Activated T-cell treated with anti-CD3 and anti-CD28 coated beads for 1 hour (primary cell): ENCODE measurements at places on chromosomes 3 and 15.

- no peak for DNase-seq
Measured at GRCh38 chr15:71559098-71559497, 251.3 kb upstream of the NR2E3 start.

GRCh38 chr15:70879401-70879800 is 12.8 kb downstream of the THAP10 start:
- no peak for DNase-seq

GRCh38 chr3:84042399-84043106 is 916.2 kb upstream of the CADM2 start:
- no peak for DNase-seq

DNA sequence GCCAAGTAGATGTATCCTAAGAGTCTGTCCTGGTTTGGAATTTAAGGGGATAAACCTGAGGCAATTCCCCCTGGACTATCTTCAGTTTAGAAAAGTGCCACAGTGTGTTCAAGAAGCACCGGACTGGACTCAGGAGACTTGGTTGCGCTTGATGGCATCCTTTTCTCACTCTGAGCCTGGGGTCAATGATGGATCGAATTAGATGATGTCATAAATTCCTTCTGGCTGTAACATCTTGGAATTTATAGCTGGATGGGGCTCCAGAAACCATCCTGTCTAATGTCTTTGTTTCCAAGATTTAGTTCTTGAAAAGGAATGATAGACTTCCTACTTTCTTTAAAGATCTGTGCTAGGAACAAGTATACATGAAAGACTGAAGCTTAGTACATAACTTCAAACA is 280.6 kb downstream of the LPP start:
- no peak for DNase-seq

DNA sequence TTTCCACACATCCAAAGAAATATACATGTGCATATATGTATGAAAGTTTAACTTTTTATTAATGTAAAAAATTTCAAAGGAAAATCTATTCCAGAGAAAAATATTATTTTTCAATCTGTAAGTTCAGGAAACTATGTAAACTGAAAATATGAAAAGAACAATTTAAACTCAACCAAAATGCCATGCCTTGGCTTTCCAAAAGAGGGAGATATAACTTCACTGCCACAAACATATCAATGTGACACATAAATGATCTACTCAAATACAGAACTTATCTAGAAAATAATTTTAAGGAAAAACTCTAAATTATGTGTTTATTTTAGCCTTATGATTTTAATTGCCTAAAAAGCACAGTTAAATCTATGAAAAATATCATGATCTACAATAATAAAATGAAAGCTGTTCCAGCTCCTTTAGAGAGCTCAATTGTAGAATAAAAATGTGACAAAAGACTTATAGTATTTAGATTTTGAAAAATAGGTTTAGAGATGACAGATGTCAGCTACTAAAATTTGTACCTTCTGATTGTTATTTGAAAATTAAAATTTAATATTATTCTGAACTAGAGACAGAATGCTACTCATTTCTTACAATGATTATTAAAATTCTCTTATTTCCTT is 94.8 kb downstream of the GBE1 start:
- no peak for DNase-seq

DNA sequence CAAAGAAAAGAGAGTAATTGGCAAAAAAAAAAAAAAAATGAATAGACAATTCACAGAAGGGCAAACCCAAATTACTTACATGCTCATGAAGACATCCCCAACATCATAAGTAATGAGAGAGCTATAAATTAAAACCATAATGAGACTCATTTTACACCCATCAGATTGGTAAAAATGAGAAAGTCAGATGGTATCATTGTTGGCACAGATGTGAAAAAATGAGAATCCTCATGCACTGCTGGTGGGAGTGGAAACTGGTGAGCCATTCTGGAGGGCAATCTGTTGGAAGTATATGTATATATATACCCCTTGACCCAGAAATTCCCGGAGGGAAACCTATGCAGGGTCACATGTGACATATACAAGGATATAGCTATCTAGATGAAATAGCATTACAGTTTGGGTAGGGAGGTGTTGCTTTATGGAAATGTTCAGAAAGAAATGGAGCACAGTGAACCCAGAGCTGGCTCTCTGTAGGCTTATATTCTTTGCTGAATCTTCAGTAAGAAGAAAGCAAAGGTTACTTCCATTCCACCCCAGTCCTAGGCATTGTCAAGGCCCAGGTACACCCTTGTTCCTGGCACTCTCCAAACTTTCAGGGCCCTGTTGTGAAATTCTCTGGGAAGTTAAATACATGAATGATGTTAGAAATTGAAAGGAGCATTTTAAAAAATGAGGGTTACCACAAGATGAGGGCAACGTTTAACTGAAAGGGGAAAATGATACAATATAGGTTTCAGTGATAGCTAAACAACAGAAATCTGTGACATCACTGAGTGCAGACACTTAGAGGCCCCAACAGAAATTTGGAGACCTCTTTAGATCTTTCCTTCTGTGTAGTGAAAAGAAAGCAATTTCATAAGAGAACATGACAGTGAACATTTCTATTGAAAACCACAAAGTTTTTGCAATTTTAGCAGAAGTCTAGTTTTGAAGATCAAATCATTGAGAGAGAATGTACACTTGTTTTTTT is 132.7 kb upstream of the TPRG1 start:
- DNase-seq: no peak

DNA sequence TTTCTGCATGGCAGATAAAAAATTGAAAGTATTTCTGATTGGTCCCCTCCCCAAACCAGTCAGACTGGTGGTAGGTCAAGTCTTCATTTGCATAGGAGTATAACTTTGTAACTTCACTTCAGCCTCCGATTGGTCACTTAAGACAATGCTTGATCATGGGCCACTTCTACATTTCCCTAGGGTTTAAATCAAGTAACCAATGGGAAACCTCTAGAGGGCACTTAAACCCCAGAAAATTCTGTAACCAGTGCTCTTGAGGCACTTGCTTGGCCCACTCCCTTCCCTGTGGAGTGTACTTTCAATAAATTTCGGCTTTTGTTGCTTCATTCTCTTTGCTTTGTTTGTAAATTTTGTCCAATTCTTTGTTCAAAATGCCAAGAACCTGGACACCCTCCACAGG is 225.5 kb downstream of the ARPP21 start:
- DNase-seq: no peak
